COR-L47 (cell line): ENCODE measurements at places on chromosomes 2 and 18.
A peak's percentile ranks its signal among the peaks of the same experiment; 100 is the strongest.

DNA sequence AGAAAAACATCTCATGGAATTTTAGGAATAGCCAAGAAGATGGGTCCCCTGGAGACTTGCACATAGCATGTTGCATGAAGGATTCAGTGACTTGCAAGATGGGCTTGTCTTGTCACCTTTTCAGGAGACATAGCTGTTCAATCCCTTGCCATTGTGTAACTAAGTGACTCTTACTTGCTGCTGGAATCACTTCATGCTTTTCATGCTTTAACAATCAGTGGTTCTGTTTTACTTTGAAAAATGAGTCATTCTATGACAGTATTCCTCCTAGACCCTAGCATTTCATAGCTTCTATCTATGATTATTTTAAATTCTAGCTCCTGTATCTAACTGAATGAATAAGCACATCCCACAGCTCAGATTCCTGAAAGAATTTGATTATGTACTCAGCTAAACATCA, 2.8 kb downstream of the KYNU start:
- no peak for DNase-seq

DNA sequence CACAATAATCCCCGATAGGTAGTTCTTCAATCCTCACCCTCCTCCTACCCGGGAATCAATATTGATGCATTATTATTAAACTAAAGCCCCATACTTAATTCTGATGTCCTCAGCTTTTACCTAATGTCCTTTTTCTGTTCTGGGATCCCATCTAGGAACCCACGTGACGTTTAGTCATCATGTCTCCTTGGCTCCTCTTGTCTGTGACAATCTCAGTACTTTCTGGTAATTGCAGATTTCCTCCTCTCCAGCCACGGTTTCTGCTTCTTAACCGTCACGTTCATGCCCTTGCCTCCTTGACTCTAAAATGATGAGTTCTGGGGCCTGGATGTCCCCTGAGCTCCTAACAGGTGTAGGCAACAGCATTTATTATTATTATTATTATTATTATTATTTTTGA, 2.9 kb upstream of the DGKD start:
- DNase-seq: no peak

DNA sequence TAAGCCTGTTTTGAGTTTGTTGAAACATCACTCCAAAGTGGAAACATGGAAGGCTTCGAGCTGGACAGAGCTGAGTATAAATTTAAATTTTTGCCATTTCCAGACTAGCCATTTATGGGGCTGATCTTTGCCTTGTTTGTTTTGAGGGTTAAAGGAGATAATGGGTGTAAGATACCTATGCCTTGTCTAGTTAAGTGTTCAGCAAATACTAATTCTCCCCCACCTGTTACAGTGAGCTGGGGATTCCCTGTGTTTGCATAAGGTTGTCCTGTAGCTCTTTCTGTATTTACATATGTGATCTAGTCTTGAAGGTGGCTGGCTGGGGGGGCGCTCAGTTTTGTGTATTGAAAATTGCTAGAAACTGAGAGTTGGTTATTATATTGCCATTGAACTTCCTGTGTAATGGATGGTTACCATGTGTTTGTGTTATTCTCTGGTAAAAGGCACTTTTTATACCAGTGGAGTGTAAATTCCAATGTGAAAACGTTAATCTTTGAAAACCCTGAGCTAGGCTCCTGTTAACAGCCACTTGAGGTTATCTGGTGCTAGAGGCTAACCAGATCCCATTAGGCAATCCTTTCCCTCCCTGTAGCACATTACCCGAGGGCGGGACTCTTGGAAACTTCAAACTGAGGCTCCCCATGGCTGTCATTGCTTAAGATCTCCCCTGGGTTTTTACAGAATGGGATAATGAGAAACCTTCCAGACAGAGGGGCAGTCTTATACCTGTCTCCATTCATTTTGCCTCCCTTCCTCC, 26.7 kb downstream of the TANC1 start:
- DNase-seq: peak; percentile 11

DNA sequence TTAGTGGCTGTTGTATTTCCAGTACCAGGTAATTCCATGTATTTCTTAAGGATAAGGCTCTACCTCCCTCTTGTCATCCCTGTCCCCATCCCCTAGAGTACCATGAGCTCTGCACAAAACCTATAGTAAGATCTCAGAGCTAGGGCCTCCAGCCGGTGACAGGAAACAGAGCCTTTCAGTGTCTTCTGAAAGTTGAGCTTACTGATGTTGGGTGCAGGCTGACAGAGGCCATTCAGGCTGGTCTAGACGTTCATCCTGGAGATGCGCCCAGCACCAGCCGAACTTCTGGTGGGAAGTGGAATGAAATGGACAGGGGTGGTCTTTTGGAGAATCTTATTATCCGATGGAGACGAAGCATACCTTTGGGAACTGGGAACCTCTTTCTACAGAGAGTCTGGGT, 16.7 kb upstream of the LYPD6B start:
- no peak for DNase-seq

DNA sequence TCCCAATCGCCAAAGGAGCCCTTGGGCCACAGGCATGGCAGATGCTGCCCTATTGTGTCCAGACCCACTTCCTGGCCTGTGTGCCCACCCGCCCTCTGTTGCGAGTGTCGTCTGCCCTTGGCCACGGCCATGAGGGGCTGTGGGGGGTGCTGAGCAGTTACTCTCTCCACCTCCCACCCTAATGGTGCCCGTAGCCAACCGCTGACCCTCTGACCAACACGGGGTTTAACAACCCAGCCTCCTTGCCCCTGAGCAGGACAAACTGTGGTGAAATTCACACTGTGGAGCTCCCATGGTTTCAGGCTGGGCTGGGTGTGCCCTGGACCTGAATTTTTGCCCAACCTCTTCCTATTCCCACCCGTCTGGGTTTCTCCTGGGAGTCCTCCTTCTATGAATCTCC, 145.7 kb upstream of the HDAC4 start:
- no peak for DNase-seq

GRCh38 chr2:36059691-36060090, 295.9 kb upstream of the CRIM1 start:
- no peak for DNase-seq

- DNase-seq: no peak
Observed at GRCh38 chr2:113011108-113011507, 5.8 kb downstream of the IL36A start.
